ENCODE measurements at places on chromosomes 7 and 10.

GRCh38 chr10:5500910-5501309 is 1.5 kb upstream of the CALML5 start:
- DNase-seq = no peak

- no peak for DNase-seq
Observed at GRCh38 chr10:46301721-46302479, 15.1 kb downstream of the ANTXRL start.

DNA sequence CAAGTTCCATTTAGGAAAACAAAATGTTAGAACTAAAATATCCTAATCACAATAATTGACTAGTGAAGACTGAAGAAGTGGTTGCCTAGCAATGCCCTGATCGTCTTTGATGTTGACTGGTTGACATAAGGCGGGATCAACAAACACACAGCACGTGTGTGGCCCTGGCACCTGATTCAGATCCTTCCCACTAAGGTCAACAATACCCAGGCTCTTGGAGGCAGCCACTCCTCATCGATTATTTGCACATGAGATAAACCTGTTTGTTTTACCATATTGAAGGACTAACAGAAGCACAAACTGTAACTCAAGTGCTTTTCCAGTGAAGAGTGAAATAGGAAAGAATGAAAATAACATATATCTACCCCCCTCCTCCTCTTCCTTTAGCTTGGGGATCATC is 15.6 kb downstream of the FANK1 start:
- DNase-seq = no peak

DNA sequence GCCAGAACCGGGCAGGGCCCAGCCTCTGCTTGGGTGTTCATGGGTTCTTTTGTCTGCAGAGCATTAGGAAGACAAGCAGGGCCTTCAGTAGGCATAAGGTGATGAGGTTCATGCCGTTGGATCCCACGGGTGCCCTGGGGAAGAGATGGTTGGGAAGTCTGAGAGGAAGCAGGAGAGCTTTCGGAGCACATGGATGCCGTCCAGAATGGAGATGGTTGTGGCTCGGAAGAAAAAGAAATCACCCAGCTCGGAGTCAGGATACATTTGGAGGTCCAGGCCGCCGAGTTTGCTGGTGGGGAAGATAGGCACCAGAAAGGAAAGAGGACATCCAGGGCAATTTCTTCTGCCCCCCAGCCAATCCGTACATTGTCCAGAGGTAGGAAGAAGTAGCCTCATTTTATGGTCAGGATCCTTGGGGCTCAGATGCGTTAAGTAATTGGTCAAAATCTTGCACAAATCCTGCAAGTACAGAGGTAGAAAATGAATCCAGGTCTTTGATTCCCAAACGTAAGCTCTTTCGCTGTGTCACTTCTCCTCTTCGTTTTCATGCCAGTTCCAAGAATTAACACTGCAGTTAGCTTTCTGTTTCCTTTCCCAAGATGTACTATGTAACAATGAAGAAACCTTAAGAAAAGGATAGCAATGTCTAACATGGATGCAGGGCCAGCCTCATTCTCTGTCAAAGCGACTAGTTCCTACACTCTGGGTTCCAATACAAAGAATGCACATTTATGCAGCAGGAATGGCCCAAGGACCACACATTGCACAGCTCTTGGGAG is 147.8 kb upstream of the KLF6 start:
- no peak for DNase-seq

DNA sequence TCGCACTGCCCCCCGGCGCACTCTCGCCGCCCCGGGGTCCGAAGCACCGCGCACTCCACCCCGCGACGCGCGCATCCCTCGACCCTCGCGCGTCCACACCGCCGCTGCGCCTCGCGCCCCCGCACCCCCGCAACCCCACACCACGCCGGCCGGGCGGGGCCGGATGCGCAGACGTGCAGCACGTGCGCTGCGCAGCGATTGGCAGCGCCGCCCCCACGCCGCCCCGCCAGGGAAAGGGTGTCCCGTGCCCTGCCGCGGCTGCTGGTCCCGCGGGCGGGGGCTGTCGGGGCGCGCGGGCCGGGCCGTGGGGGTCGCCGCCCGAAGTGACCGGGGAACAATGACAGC is 53.7 kb upstream of the KDM7A start:
- no peak for DNase-seq

DNA sequence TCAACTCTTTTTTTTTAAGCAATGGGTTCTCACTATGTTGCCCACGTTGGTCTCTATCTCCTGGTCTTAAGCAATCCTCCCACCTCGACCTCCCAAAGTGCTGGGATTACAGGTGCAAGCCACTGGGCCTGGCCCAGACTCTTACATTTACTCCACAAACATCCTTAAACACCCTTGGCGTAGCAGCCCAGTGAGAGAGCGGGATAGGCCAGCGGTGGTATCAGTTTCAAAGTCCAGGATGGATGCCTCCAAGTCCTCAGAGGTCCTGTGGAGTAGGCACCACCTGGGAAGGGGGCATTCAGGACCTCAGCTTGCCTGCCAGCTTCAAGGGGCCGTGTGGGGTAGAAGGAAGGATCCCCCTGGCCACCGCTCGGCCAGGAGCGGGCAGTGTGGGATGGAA is 18.1 kb upstream of the VPS37D start:
- DNase-seq = no peak

DNA sequence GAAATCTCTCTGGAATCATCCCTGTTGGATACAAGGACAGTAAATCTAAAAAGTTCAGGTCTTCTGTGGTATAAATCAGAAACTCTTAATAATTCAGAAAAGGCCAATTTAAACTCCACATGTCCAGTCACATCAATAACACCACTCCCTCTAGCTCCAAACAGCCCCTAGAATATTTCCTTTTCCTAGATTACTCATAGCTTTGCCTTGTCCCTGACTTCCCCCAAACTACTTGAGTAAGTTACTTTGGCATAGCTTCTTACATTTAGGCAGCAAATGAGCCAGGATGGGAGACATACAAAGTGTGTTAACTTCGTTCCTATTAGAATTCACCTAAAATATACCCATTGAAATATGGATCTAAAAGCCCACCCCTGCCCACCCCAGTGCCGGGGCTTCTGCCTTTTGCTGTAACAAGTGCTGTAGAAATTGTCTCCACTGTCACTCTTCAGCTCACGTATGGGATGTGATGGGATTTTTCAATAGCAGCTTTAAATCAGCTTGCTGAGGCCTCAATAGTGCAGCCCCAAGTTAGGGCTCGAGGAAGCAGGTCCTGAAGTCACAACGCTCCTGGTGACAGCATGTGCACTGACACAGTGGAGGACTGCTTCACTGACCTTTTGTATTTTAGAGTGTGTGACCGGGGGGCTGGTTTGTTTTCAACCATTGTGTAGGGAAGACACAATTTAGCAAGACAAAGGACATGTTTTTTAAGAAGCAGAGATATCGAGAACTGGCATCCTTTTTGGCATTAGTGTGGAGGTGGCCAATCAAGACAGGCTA is 218.2 kb upstream of the KMT2E start:
- peak; percentile 13 for DNase-seq

GRCh38 chr7:46424934-46425333 is 503.9 kb upstream of the IGFBP3 start:
- DNase-seq = peak; percentile 6

DNA sequence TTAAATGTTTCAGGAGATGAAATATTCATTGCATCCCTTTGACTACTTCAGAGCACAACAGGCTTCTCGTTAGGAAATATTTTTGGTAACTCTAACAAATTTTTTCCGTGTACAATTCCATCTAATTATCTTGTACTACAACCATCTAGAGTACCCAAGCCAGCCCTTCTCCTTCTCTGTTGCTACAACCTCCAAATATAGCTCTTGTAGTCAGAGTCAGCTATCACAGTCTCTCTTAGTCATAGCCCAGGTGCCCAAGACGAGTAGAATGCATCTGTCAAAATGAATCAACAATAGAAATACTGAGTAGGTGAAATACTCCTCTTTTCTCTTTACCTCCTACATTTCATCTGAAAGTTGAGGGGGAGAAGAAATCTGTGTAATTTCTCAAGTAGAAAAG is 74.0 kb downstream of the INHBA start:
- peak; percentile 65 for DNase-seq

GRCh38 chr7:39623732-39624441 is 515 bp downstream of the RALA start:
- DNase-seq = no peak

DNA sequence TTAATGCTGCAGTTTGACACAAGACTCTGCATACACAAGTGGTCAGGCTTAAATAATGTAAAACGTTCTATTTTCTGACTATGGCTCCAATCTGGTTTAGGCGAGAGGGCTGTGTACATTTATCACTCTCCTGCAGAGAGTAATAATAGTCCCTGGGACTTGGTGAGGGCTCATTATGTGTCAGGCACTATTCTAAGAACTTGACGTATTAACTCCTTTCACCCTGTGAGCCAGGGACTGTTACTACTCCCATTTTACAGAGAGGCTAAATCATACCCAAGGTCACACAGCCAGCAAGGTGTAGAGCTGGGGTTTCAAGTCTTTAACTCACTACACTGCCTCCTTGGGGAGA is 187.2 kb upstream of the LYZL2 start:
- DNase-seq = no peak

DNA sequence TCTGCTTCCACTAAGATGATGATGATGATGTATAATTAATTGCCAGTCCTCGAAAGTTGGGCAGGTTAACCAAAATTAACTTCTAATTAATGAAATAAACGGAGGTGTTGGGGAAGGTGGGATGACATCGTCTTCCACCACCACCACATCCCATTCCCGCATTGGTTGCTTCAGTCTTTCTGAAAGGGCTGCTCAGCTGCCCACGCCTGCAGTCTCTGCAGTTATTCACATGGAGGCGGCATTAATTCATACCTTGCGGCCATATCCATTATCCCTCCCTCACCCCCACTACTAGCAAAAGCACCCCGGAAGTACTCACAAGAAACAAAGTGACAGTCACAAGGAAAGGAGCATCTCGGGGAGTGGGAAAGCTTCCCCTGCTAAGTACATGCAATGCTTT is 387.9 kb downstream of the DPP6 start:
- DNase-seq = no peak

DNA sequence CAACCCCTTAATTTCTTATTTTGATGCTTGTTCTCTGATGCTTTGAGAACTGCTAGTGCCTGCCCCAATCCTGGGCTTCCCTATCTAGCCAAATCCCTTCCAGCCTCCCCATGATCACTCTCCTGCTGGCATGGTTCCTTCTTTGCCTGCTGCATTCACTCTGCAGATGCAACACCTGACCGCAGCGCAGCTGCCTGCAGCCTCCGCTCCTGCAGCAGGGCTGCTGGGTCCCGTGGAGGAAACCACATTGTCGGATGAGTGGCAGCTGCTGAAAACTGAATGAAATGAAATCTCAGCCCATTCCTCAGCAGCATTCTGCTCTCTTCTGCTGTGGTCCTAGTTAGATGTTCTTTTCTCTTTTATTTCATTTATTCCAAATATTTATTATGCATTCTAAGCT is 320.3 kb downstream of the CCDC3 start:
- DNase-seq = no peak

DNA sequence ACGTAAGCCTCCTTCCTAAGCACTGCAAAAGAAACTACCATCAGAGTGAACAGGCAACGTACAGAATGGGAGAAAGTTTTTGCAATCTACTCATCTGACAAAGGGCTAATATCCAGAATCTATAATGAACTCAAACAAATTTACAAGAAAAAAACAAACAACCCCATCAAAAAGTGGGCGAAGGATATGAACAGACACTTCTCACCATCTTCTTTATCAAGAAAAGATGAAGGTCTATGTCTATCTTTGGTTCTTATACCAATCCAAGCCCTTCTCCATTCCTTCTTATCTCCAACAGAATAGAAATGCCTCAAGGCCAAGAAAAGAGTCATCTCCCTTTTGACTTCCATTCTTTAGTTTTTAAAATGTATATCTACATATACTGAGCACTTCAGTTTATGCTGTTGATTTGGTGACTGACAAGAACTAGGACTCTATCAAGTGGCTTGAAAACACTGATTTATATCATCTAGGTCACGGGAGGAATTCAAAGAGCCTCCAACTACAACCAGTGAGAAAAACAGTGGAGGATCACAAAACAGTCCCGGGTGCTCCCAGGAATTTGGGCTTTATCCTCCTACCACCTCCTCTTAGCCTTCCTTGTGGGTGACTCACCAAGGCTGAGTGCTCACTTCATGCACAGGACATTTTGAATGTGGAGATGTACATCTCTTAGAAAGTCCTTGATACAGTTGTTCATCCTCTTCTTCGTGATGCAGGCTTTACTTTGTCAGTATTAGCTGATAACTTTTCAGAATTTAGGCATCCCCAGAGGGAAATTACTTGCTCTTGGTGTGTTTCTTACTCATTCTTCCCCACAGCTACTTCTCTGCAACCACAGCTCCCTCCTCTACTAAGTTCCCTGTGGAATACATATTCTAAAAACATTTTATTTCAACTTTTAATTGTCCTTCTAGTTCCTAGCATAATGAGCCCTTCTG is 15.4 kb downstream of the TAS2R41 start:
- DNase-seq = peak; percentile 59

All from fibroblast of lung (primary cell).